ENCODE measurements at places on chromosomes 2 and 18.

- no peak for DNase-seq
These were observed 13.9 kb upstream of the D2HGDH start for GRCh38 chr2:241720560-241720959.

- no peak for DNase-seq
These were observed 468 bp downstream of the PIKFYVE start for GRCh38 chr2:208266553-208266893.

DNA sequence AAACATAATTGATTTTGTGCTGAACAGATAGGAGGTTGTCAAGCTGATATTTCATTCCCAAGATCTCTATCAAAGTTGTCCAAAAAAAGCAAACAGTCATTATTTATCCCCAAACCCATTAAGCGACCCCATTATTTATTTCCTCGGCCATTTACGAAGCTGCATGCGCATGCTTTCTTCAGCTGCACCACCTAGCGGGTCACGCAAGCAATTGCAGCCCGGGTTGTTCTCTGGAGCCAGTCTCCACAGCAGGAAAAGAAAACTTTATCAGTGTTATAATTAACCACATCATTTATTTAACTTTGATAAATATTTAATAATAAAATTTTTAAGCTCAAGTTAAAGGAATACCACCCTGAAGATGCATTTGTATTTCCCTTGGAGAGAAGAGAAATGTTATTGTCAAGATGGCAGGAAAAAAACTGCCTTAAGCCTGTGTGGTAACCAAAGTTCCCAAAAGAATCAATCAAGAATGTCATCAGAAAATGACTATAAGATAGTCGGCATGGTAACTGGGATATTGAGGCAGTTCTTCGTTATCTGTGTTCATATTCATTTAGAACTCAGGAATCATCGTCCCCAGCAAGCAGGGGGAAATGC lies 304.7 kb downstream of the FBXO15 start:
- peak; percentile 23 for DNase-seq

- DNase-seq = no peak
These were observed 48.6 kb downstream of the FER1L5 start for GRCh38 chr2:96691022-96691612.

- no peak for DNase-seq
These were observed 220.0 kb downstream of the NEDD4L start for GRCh38 chr18:58264075-58264474.

DNA sequence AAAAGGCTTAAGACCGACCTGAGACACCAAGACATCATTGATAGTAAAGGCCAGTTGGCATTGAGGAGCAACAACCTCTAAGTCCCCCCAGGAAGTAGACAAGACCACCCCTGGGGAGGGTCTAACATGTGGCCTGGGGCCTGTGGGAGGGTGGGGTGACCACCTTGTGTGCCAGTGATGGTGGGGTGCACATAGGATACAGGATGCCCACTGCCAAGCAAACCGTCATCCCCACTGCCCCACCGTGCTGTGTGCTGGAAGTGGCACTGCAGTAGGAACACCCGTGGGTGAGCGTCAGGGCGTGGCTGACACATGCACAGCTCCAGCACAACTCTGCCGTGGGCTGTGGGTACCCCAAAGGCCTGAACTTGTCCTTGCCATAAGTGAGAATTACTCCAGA lies 84.3 kb upstream of the LGALSL start:
- DNase-seq = no peak

GRCh38 chr2:203623661-203624060 lies 82.8 kb upstream of the CD28 start:
- no peak for DNase-seq

DNA sequence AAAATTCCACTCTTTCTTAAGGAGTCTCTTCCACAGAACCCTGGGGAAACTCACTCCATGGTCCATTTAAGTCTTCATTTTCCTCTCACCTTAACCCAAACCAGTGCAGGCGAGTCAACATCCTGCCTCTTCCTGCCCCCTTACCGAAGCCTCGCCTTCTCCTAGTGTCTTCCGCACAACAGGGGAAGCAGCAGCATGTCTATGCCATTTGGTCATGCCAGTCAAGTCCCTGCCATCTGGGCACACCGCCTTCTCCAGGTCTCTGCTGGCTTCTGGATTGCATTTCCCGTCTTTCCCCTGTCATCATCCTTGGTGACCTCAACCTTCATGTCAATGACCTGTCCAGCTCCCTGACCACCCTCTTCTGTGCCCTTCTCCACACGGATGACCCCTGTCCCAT lies 77.3 kb upstream of the FZD7 start:
- no peak for DNase-seq

- DNase-seq = no peak
These were observed 18.9 kb downstream of the TWIST2 start for GRCh38 chr2:238866656-238867277.
